ENCODE measurements at places on chromosomes 5 and 9.
A peak's percentile ranks its signal among the peaks of the same experiment; 100 is the strongest.

GRCh38 chr5:127002390-127002789, 28.0 kb downstream of the MARCHF3 start:
- no peak for DNase-seq

- no peak for DNase-seq
These were observed 466.7 kb downstream of the ACTL7B start for GRCh38 chr9:108389056-108389455.

DNA sequence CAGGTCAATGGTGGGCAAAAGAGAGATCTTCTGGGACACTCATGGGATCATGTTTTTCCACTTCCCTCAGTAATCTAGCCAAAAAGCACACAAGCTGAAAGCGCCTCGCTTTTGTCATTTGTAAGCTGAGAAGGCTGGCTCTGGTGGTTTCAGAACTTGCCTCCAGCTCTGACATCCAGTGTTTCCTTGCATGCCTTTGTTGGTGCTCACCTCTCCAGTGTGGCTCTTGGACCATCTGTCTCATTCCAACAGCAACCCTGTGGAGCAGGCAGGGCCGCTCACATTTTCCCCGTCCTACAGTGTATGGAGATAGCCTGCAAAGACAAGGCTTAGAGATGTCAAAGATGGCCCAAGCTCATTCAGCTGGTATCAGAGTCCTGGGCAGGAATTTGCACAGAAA, 160.8 kb upstream of the KLF4 start:
- DNase-seq: no peak

DNA sequence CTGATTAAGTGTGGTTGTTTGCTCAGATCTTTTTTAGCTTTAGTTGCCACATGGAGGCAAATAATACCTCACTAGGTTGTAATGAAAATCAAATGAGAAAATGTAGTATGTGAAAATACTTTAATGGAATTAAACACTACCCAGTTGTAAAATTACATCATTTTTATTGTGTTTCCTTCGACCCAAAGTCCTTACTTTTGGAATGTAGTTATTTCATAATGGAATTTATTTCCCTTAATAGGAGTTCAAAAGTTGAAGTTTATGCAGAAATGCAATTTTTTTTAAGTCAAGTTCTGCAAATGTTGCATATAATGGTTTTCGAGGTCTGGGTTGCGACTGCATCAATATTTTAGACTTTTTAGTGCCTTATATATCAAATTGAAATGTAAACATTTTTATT, 31.0 kb downstream of the TNPO1 start:
- no peak for DNase-seq

GRCh38 chr5:10522224-10522611, 41.7 kb upstream of the ANKRD33B start:
- DNase-seq: no peak

DNA sequence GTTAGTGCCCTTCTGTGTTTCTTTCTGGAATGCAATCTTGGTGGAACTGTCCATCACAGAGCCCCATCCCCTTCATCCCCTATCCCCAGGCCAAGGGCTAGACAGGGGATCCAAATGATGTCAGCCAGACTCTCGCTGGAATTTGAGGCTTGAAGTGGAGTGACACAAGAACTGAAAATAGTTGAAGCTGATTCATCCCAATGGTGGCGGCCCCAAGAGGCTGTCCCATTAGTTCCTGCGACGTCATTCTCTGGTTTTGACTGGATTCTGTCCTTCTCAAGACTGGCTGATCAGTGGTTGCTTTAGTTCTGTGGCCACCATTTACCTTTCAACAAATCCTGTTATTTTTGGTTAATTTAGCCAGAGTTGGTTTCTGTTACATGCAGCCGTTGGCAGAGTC, 59.9 kb downstream of the SUB1 start:
- no peak for DNase-seq

GRCh38 chr5:72812488-72812887, 4.0 kb upstream of the TNPO1 start:
- no peak for DNase-seq

GRCh38 chr9:73155968-73156864, 4.6 kb downstream of the ANXA1 start:
- DNase-seq: no peak

DNA sequence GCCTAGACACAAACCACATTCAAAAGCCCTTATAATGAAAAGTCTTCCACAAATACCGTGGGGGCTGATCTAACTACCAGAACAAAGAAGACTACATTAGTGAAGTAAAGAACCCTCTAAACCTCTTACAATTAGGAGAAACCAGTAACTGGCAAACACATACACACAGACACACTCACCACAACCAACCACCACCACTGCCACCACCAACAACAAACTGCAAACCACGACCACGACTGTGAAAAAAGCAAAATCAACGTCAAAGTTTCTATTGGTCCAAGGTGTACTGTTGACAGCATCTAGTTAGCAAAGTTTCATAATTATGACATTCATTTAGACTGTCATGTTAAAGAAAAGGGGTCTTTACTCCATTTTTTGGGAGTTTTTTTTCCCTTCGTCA, 2.7 kb downstream of the CDO1 start:
- no peak for DNase-seq

GRCh38 chr5:15951550-15951949, 228.0 kb downstream of the MARCHF11 start:
- no peak for DNase-seq

DNA sequence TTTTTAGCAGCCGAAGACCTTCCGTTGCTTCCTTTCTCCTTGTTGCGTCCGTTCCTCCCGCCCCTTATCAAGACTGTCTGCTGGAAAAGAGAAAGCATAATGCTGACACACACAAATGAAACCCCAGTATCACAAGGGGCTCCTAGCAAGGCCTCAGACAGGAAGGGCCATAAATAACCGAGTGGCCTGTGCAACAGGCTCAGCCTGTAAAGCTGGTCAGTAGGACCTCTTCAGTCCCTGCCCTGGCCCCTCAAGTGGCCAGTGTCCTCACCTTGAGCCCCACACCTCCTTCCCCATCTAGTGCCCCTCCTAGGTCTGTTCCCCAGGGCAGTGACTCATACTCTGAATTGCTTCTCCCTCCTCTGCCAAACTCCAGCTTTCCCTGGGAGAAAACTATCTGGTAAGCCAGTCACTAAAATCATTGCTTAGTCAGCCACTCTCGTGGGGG, 174.6 kb upstream of the IL12B start:
- DNase-seq: peak; percentile 30

DNA sequence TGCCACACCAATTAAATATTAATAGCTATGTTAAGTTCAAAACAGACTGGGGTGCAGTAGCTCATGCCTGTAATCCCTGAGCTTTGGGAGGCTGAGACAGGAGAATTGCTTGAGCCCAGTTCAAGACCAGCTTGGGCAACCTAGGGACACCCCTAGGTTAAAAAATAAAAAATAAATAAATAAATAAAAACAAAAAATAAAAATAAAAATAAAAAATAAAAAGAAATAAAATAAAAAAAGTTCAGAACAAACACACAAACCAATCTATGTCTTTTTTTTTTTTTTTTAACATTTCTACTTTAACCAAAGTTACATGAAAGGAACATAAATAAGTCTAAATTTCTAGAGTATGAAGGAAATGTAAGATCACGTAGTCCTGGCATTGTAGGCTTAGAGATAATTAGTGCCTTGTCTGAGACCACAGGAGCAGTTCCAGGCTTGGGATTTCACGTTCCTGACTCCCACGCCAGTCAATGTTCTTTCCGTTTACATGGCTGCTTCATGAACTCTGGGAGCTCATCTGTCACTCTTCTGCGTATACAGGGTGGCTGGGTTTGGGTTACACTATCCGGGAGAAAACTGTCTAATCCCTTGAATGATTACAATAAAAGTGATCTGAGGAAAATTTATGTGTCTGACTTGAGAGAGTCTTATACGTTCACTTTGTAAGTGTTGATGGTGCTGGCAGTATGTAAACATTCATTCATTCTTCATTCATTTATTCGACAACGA, 85.2 kb downstream of the KIAA1958 start:
- DNase-seq: no peak

- DNase-seq: no peak
These were observed 177.7 kb downstream of the PAPPA start for GRCh38 chr9:116331241-116331640.

DNA sequence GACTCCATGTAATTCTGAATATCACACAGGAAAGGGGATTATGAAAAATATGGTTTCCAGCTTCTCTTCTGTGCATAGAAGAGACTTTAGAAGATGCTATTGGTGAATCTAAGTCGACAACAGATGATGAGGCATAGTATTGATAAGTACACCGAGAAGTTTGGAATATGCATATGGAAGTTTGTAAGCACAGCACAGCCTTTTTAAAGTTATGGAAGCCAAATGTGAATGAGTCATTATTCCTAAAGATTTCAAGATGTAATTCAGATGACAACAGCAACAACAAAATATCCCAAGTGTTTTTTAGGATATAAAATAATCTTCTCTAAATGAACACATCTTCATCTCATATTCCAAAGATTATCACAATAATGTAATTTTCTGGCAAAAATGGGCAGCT, 1723.3 kb downstream of the EFNA5 start:
- DNase-seq: no peak

DNA sequence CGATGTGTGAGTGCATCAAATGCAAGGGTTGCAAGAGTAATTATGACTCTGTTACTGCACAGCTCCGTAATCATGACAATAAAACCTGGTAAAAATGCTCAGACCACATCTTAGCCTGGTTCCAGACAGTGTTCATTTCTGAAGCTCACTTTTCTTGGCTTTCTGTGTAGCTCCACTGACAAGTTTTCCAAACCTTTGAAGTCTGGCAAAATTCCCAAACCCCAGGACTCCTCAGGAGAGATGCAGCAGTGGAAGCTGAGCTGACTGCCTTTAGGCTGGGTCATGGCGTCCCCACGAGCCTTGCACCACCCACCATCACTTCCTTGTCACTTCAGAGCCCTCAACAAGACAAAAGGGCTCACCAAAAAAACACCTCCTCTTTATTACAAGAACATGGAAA, 131.6 kb upstream of the TAS2R1 start:
- DNase-seq: no peak

GRCh38 chr9:8680157-8680556, 880.6 kb upstream of the DMAC1 start:
- DNase-seq: no peak

DNA sequence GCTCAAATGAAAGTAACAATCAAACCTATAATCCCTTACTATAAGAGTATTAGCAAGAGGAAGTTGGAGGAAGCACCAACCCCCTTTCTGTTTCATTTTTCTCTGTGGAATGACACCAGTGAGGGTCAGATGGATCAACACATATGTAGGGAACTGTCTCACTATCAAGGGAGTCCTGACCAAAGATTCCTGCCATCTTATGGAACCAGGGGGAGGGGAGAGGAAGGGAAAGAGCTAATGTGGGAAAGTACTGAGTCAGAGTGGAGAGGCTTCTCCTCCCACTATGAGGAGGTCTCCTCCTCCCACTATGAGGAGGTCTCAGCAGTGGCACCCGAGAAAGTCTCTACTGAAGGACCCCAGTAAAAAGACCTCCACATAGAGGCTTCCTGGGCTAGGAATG, 73.3 kb upstream of the PCSK1 start:
- DNase-seq: no peak

- no peak for DNase-seq
These were observed 58.1 kb downstream of the DENND1A start for GRCh38 chr9:123871781-123872180.

DNA sequence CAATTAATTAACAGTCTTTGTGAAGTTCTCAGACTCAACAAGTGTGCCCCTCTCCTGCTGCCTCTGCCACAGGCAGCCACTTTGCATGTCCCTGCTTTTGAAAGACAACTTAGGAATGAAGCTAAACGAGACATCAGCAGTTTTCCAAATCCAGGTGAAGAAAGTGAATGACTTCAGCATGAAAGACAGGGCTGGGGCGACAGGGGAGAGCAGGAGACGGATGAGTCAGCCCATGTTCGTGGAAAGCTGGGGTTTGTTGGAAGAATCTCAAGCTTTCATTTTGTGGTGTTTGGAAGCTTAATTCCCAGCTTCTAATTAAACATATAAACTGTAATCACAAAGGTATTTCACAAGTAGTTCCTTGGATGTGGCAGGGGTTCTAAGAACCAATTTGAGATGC, 207.8 kb upstream of the MAP3K1 start:
- DNase-seq: no peak

DNA sequence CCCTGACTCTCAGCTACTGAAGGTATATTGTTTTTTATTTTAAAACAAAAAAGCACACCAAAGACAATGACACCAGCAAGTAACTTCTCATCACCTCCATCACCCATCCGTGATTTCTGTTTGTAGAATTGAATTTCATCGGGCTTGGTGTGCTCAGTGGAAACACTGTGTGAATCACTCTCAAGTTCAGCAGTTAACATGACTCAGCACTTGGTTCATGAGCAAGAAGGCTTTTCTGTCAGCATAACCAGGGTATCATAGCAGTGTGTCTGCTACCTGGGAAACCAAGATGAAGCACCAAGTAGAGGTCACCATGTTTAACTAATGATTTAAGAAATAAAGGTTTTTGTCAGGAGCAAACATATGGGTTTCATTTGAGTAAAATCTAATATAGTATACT, 123.7 kb downstream of the INSYN2B start:
- DNase-seq: peak; percentile 26

- no peak for DNase-seq
These were observed 24.0 kb upstream of the F2RL1 start for GRCh38 chr5:76794871-76795270.

GRCh38 chr9:5714501-5715401, 85.8 kb downstream of the RIC1 start:
- peak; percentile 22 for DNase-seq

DNA sequence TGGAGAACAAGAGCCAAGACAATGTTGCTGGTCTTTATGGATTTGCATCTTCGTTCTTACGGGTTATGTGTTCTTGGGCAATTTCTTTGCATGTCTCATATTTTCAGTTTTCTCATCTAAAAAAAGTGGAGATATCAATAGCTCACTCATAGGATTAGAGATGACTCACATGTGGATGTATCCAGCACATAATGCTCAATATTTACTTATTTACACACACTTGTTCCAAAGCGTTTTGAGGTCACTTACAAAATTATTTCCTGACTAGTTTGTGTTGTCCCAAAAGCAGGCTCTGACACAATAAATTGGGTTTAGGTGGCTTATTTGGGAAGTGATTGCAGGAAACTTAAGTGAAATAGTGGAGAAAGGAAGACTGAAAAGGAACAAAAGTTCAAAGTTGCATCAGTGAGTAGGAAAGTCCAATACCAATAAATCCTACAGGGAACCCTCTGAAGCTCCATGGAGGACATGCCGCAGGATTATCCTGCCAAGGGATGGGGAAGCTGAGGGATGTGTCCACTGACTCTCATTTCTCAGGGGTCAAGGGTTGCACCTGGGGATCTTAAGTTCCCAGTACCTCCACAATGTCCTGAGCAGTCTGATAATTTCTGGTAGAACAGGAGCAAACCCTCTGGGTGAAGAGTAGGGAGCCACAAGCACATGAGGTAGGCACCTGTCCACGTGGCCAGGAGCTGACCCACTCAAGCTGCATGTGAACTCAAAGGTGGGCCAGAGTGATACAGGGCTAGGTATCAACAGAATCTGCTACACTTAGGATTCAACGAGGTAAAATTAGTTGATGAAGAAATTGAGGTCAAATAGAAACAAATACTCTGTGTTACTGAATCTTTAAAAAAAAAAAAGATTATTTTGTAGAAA, 37.4 kb upstream of the SLC44A1 start:
- no peak for DNase-seq
